Stimulated activated CD8-positive, alpha-beta memory T cell treated with anti-CD3 and anti-CD28 coated beads, Interleukin-7, amount 100 ng/mL, for 1 hour (primary cell): ENCODE measurements at places on chromosomes 2 and 18.

DNA sequence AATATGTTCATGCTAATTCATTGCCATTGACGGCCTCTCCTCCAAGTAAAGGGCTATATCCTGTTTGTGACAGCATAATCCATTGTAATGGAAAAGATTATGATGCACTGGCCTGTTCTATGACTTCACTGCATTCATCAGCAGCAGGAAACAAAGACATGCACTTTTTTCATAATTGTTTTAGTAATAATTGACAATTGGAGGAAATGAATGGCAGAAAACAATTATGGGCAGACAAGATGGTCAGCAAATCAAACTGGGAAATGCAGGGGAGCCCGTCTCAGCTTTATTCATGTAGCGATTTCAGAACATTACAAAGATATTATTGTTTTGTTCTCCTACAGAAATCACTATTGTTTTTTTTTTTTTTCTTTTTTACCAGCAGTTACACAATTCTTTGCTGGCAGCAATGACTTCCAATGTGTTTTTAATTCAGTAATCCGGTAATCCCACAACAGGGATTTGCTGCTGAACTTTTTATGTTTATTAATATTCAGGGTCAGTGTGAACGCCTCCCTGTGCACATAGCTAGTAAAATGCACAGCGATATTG is 33.8 kb upstream of the RASGRP3 start:
- no peak for DNase-seq

GRCh38 chr2:30688956-30689401 is 118.3 kb downstream of the CAPN13 start:
- no peak for DNase-seq

DNA sequence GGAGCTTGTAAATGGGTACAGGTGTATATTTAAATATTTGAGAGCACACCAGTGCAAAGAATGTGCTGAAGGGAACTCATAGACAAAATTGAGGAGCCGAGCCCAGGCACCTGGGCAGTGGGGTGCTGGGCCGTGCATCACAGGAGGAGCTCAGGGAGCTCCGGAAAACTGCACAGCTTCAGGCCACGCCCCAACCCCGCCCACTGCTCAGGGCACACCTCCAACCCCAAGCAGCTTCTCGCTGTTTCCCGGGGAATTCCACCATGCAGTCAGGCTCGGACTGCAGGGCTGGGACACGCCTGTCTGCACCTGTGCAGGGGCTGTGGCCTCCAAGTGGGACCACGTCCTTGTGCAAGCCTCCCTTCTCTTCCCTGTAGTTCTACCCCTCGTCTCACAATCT is 243.0 kb downstream of the HDAC4 start:
- DNase-seq, result no peak

DNA sequence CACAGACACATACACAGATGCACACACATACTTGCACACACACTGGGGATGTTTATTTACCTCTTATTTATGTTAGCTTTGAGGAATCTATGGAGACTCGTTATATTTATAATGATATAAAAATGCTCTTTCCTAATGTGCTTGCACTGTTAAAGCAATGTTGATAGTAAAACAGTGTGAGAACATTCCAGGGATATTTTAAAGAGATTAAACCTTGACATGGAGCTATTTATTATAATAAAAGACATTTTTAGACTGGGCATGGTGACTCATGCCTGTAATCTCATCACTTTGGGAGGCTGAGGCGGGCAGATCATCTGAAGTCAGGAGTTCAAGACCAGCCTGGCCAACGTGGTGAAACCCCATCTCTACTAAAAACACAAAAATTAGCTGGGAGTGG is 557.3 kb upstream of the ZNF804A start:
- no peak for DNase-seq

DNA sequence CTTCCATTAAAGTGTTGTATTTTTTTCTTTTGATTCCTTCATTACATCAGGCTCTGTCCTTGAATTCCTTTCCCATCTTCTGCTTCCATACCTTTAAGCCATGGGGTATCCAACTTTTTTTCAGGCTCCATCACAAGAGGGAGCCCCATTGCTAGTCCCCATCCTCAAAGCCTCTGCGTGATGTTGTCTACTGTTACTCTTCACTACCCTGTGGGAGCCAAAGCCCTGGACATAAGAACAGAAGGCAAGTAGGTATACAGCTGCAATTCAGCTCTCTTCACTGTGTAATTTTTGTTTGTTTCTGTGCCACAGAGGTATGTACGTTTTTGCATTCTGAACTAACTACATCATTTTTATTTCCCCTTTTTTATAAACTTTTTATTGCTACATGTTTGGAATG is 36.6 kb upstream of the CCNYL1 start:
- no peak for DNase-seq

GRCh38 chr2:73614997-73615396 is 27.2 kb downstream of the NAT8 start:
- no peak for DNase-seq

- DNase-seq, result no peak
Observed at GRCh38 chr2:224444021-224444420, 42.1 kb upstream of the FAM124B start.

DNA sequence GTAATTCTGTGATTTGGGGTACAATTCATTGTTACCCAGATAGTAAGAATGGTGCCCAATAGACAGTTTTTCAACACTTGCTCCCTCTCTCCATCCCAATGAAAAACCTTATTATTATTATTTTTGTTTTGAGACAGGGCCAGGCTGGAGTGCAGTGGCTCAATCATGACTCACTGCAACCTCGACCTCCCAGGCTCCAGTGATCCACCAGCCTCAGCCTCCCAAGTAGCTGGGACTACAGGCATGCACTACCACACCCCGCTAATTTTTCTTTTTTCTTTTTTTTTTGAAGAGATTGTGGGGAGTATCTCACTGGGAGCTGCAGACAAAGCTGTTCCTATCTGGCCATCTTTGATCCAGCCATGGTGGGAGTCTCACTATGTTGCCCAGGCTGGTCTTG is 7.2 kb downstream of the TGFA start:
- no peak for DNase-seq

GRCh38 chr2:9558948-9559381 is 3.3 kb upstream of the ADAM17 start:
- DNase-seq, result no peak

GRCh38 chr2:46210063-46210462 is 87.1 kb upstream of the EPAS1 start:
- no peak for DNase-seq

DNA sequence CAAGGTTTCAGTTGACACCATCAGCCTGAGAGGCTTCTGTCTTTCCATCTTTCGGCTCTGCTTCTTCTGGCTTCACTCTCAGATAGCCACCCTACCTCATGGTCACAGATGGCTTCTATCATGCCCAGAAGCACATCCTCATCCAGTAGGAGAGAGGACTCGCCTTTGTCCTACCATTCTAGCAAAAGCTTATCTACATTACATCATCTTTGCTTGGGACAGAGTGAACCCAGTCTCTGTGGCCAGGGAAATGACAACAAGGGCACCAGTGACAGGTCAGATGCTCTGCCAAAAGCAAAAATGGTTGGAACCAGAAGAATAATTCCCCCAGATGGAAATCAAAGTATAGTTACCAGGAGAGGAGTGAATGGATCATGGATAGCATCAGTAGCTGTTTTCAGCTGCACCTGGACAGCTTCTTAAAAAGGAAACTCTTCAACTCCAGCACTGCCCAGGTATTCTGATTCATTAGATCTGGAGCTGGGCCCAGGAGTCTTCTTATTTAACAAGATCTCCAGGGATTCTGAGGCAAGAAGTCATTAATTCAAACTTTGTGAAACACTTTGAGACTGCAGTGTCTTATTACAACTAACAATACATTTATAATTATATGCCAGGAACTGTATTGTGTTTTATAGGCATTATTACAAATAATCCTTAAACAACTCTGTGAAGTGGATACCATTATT is 257.7 kb upstream of the UBE2E3 start:
- DNase-seq, result no peak

DNA sequence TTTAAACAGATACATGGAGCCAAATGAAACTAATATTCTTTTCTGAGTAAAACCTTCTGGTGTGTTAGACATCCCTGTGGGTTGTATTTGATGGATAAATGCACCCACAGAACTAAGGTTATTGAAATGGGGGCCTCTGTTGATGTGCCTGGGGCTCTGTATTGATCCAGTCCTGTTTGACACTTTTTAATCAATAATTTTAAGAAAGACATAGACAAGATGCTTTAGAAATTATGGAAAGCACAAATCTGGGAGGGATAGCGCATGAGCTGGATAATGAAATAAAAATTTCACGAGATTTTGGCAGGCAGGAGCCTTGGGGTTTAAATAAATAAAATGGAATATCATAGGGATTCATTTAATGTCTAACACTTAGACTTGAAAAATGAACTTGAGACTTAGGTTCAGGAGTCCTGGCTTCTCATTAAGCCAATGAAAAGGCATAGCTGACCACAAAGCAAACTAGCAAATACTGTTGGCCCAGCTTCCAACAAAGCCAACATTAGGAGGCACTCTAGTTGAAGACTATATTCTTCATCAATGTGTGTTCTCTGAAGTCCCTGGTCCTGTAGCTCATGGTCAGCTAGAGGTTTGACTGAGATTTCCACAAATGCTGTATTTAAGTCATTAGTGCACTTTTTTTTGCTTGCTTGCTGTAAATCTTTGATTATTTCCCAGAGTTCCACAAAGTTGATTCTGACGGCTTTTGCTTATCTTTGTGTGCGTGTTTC is 64.2 kb upstream of the SH3RF3 start:
- DNase-seq, result no peak

GRCh38 chr18:59851784-59852399 is 47.9 kb upstream of the PMAIP1 start:
- no peak for DNase-seq

GRCh38 chr2:191691016-191691735 is 13.2 kb downstream of the NABP1 start:
- no peak for DNase-seq

- no peak for DNase-seq
Observed at GRCh38 chr2:220966636-220967035, 605.5 kb downstream of the EPHA4 start.

DNA sequence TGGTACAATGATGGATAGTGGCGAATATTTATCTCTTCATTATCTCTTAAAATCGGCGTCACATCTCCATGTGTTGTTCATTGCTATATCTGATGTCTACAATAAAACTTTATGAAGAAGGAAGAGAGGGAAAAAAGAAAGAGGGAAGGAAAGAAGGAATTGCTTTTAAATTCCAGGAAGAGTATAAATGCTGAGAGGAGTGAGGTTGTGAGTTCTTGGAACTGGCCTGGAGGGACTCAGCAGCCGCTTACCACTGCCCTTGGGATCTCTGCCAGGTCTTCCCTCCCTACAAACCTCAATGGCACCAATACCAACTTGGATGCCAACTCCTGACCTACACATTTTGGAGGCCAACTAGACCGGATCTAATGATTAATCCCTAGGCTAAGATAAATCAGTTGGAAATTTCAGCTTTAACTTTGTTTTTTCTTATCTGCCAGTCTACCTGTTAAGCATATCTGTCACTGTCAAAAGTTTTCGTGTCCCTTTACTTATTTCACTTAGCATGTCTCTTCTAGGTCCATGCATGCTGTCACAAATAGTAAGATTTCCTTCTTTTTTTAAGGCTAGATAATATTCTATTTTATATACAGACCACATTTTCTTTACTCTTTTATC is 9.8 kb downstream of the SCN9A start:
- no peak for DNase-seq

DNA sequence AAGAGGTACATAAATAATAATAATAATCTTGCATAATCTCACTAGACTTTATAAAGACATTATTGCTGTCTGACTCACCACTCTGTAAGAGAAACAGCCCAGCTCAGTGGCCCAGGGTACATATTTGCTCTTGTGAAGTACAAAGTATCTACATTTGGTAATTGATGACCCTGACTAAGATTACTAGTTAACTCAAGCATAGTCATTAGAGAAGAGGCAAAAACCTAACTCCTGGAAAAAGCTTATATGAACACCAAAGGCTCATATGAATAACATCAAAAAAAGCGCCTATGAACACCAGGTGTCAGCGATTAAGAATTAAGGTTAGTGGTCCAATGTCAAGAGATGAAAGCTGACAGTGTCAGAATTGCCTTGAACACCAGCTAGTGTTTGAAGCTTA is 38.4 kb downstream of the RAD51AP2 start:
- no peak for DNase-seq

DNA sequence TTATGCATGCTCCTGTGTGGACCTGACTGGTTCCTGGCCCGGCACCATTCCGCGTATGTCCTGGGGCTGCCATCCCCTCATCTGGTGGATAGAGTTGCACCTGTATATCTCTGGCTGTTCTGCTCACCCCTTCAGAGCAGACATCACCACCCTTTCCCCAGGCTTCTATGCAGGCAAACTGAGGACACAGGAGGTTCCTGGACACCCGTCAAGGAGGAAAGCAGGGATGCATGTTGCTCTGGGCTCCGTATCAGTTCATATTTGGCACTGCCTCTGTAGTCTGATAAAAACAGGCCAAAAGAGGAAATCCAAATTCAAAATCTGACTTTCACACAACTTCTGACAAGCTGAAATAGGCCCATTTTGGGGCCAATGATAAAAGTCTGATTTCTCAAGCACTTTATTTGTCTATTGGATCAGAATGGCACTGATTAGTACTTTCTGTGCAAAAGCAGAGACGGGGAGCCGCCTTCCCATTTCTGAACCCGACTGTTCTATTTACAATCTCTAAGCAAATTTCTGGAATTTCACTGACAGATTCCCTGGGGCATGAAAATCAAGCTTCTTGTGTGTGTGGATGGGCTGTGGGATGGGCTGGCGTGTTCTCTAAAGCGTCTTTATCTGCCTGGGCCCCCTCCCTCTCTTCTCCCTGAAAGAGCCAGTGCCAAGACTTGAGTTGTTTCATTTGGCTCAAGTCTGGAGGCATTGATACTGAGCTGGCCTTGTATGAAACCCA is 96.9 kb downstream of the SETBP1 start:
- no peak for DNase-seq

- no peak for DNase-seq
Observed at GRCh38 chr2:59779571-59779970, 773.9 kb downstream of the BCL11A start.

DNA sequence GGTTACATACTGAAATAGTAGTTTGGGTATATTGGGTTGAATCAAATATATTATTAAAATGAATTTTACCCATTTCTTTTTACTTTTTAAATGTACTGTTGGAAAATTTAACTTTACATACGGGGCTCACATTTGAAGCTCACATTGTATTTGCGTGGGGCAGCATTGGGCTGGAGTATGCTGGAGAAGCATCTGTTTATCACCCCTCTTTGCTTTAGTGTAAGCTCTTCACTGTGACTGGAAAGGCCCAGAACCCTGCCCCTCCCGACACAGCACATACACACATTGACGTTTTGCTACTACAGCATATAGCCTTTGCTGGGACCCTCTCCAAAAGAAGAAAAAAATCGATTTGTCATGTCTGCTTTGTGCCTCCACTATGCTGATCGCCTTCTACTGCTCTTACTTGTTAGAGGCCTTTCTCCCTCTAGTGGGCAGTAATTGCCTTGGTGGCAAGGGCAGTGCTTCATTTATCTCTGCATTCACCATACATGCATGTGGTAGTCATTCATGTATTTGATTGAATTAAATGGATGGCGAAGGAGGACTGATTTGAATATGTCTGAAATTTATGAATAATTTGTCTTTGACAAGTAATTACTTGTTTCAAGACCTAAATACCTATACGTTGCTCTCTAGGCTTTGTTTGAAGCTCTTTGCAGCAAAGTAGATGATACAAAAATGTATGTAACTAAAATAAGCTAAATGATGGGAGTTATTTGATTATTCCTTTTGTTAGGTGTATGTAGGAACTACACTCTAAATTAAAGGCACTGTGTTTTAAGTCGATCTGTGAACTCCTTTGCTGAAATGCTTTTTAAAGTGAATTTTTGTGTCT is 37.4 kb downstream of the VAPA start:
- no peak for DNase-seq

- no peak for DNase-seq
Observed at GRCh38 chr2:73961823-73962615, 22.7 kb upstream of the TET3 start.
